Activated T-helper 1 cell treated with anti-CD3 and anti-CD28 coated beads, Interleukin-2, amount 50 U/mL, for 16 hours (primary cell): ENCODE measurements at places on chromosomes 5 and 9.

DNA sequence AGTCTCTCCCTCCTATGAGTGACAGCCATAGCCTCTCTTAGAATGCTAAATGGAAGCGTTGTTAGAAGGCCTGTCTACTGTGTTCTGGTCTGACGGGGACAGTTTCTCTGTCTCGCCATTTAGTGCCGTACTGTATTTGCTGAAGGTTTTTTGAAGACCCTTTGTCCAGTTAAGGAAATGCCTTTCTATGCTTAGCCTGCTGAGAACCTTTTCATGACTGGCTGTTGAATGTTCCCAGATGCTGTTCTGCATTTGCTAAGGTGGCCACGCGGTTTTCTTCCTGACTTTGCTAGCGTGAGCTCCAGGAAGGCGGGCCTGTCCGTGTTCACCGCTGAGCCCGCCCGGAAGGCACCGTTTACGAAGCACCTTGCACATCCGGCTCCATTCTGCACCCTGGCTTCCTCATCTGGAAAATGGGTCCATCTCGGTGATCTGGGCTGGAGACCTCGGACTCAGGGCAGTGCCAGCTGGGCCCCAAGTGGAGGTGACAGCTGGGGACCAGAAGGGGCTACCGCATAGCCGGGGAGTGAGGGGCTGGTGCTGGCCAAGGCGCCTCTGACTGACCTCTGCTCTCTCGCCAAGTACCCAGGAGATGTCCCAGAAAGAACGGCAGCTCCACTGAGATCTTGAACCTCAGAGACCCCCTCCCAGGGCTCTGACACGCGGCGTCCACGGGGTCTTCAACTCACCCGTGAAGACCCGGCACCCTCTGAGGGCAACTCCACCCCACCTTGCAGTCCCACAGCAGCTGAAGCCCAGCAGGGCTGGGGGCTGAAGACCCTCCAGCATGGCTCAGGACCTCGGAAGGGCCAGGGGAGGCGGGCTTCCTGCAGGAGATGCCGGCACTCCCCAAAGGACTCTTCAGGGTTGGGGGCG lies 52.5 kb upstream of the NKD2 start:
- DNase-seq, result no peak

DNA sequence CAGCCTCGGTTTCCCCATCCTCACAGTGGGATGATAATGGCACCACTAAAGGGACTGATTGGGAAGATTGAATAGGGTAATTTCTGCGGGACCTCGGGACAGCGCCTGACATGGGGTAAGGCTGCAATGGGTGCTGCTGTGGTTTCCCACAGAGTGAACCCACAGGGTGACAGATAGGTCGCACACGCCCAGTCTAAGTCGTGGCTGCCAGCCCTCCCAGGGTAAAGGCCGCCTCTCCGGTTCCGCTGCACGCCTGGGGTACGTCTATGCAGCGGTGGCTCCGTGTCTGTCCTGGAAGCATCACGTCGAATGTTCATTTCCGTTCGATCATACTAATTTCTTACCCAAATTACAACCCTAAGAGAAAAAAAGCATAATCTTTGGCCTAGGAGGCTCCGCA lies 631 bp downstream of the CFAP77 start:
- DNase-seq, result no peak

- no peak for DNase-seq
Measured at GRCh38 chr9:86093788-86094555, 5.4 kb downstream of the GOLM1 start.

DNA sequence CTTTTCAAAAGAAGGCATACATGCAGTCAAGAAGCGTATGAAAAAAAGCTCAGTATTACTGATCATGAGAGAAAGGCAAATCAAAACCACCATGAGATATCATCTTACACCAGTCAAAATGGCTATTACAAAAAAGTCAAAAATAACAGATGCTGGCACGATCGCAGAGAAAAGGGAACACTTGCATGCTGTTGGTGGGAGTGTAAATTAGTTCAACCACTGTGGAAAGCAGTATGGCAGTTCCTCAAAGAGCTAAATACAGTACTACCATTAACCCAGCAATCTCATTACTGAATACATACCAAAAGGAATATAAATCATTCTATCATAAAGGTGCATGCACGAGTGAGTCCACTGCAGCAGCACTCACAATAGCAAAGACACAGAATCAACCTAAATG lies 24.5 kb downstream of the RETREG1 start:
- no peak for DNase-seq

GRCh38 chr5:155591273-155591672 lies 577.7 kb downstream of the KIF4B start:
- no peak for DNase-seq
